ENCODE measurements at places on chromosomes 16 and 17.

DNA sequence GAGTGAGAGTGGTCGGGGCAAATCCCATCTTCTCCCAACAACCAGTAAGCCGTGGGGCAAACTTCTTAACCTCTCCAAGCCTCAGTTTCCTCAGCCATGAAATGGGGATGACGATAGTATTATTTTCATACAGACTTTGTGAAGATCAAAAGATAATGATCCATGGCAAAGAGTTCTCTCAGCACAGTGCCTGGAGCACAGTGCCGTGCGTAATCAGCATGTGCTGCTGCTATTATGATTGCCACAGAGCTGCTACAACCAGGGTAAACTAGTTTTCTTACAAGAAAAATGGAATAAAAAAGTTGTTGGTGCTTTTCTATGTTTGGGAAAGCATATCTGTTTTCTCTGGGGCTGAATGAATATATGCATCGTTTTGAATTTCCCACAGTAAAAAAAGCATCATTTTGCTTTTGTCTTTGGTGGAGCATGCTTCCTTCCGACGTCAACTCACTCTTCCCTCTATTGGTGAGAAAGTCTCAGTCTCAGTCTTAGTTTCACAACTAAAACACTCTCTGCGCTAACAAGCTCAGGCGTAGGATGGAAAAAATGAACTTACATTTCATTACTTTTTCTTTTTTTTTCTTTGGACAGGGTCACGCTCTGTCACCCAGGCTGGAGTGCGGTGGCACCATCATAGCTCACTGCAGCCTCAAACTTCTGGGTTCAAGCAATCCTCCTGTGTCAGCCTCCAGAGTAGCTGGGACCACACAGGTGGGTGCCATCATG is 37.2 kb downstream of the CDK5R1 start:
- no peak for DNase-seq

GRCh38 chr17:67637901-67638641 is 79.7 kb upstream of the NOL11 start:
- no peak for DNase-seq

DNA sequence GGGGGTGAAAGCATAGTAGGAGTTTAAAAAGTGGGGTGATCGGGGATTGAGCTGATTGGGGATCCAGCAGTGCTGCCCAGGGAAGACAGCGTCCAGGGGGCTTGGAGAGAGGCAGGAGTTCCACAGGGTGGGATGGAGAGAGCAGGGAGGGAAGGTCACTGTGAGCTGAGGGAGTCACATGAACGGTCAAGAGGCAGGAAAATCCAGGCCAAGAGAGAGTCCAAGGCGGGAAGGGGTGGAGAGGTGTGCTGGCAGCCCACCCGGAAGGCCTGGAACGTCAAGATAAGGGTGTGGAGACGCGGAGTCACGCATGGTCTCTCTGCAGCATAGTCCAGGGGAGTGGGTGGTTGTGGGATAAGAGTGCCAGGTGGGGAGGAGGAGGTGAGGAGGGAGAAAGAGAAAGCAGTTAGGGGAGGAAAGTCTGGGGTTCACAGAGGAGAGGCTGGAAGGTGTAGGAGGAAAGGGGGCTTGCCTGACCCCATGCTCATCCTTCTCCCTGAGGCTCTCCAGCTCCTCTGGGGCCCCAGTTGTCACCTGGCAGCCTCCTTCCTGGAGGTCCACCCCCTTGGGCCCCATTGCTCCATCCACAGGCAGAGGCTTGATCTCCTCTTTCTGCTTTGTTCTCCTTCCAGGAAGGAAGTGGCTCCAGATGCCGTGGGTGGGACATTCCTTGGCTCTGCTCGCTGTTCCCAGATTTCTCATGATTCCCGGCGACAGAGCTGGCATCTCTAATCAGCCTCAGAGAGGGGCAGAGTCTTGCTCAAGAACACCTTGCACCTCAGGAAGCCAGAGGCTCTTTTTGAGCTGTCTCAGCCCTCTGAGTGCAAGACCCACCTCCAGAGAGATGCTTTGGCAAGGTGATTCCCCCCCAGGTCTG is 28.7 kb downstream of the CCR7 start:
- no peak for DNase-seq

DNA sequence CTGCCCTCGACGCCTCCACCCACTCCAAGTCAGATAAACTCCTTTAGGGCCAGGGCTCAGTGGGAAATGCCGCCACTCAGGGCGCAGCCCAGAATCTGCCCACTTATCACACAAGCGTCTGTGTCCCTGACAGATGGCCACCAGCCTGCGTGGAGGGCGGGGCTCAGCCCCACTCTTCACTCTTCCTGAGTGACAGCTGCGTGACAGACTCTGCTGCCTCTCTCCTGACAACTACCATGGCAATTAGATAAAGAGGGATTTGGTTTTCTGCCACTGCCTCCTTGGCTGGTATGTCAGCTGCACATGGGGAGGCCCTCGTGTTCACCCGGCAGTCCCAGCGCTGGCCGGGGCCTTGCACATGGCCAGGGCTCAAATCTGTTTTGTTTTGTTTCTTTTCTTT is 96.2 kb downstream of the RTN4RL1 start:
- DNase-seq = no peak

GRCh38 chr17:57589151-57590034 is 155.7 kb downstream of the CCDC182 start:
- no peak for DNase-seq

GRCh38 chr16:89308391-89309333 is 91.2 kb downstream of the ZNF778 start:
- DNase-seq = no peak

GRCh38 chr17:74446551-74447500 is 14.9 kb downstream of the GPRC5C start:
- DNase-seq = no peak

- DNase-seq = no peak
These were observed 3.4 kb upstream of the KRT38 start for GRCh38 chr17:41444186-41444585.

- DNase-seq = no peak
These were observed 6.7 kb downstream of the ARL16 start for GRCh38 chr17:81676906-81677305.

- DNase-seq = peak; percentile 34
These were observed 219.2 kb downstream of the RBFOX3 start for GRCh38 chr17:79391376-79392233.

GRCh38 chr17:47810901-47811635 is 10.5 kb downstream of the OSBPL7 start:
- no peak for DNase-seq

- DNase-seq = no peak
These were observed 64.5 kb upstream of the SEC14L1 start for GRCh38 chr17:77076124-77076830.

Data from stimulated activated CD8-positive, alpha-beta memory T cell treated with anti-CD3 and anti-CD28 coated beads, Interleukin-2, amount 100 ng/mL, for 1 hour (primary cell).